Thymus (tissue), 14 donors: ENCODE measurements at places on chromosomes 2 and 18. TPM values are rescaled to one million over a fixed set of nuclear protein-coding genes. Genes with fewer than 3 reads are reported as not detected.

The TET3 gene
- total RNA-seq, result 4.5 TPM

- H3K36me3 ChIP-seq, result no peaks in the 10 kb centered on the region
- no peak overlapping the region for H3K4me3 ChIP-seq
- DNase-seq, result no peak
- no peak overlapping the region for H3K27ac ChIP-seq
- H3K27me3 ChIP-seq, result no peaks in the 10 kb centered on the region
Measured at GRCh38 chr2:219887870-219888269, 260.4 kb downstream of the SLC4A3 start.

The KCNJ13 gene
- 0.24 TPM for total RNA-seq

- H3K27me3 ChIP-seq, result no peaks in the 10 kb centered on the region
- no peak overlapping the region for H3K27ac ChIP-seq
- H3K4me1 ChIP-seq, result no peaks in the 10 kb centered on the region
- no peak overlapping the region for H3K4me3 ChIP-seq
Measured at GRCh38 chr18:7979714-7980113, 412.6 kb downstream of the PTPRM start.

GRCh38 chr2:217184242-217184641 is 324.4 kb upstream of the TNP1 start:
- H3K27ac ChIP-seq, result no peak overlapping the region
- H3K4me3 ChIP-seq, result no peak overlapping the region
- no peak for DNase-seq
- H3K27me3 ChIP-seq, result no peaks in the 10 kb centered on the region
- no peaks in the 10 kb centered on the region for H3K36me3 ChIP-seq
- H3K4me1 ChIP-seq, result no peaks in the 10 kb centered on the region

GRCh38 chr2:49973436-49973835 is 819.1 kb upstream of the FSHR start:
- no peaks in the 10 kb centered on the region for H3K4me1 ChIP-seq
- DNase-seq, result no peak
- no peaks in the 10 kb centered on the region for H3K27me3 ChIP-seq
- no peak overlapping the region for H3K4me3 ChIP-seq
- H3K27ac ChIP-seq, result no peak overlapping the region

The GALR1 gene
- 0.05 TPM for total RNA-seq

The NCOA1 gene
- total RNA-seq, result 22.3 TPM

The MATN3 gene
- total RNA-seq, result 0.05 TPM

The NDC80 gene
- total RNA-seq, result 43.7 TPM

- H3K4me3 ChIP-seq, result no peak overlapping the region
- no peaks in the 10 kb centered on the region for H3K4me1 ChIP-seq
- no peaks in the 10 kb centered on the region for H3K36me3 ChIP-seq
- no peaks in the 10 kb centered on the region for H3K27me3 ChIP-seq
- no peak overlapping the region for H3K27ac ChIP-seq
Measured at GRCh38 chr18:9617006-9617542, 2.7 kb upstream of the PPP4R1 start.

DNA sequence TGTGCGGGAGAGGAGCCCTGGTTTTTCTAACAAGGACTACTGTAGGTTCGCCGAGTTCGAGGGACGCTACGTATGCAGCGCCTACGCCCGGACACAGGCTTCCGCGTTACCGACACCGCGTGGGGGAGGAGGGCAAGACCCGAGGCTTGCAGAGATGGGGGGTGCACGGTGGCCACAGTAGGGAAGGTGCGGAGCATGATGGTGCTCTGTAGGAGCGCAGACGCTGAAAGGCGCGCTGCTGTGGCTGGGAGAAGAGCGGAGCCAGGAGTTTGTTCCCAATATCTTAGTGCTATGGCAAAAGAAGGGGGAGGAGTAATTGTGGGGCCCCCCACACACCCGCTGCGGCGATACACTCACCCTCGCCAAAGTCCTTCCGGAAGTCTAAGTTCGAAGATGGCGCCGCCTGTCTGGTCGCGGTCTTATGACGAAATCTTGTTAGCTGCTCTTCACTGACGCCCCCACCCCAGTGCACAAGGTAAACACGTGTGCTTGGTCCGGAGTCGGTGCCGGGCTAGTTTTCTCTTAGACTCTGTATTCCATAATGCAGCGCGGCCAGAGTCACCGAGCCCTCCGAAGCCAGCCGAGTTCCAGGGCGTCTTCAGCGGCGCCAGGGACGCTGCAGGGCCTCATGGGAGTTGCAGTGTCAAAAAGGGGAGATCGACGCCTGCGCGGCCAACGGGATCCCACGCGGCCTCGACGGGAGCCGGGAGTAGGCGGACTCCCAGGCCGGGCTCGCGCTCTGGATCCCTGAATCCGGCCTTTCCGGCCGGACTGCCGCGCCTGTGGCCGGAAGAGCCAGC is at the start of gene GTF3C2:
Gene GTF3C2 (minus strand): TSS at position 383 of the 800 bp plus-strand sequence. CDS start 13,210 bp downstream, outside the sequence.
- DNase-seq, result peak; percentile 94
- H3K27me3 ChIP-seq, result no peaks in the 10 kb centered on the region
- peaks cover 17% of the 10 kb centered on the region for H3K4me1 ChIP-seq
- H3K36me3 ChIP-seq, result peaks cover 5% of the 10 kb centered on the region
- H3K27ac ChIP-seq, result peak within 1 kb of the TSS; percentile 95

The GPR35 gene
- 5.9 TPM for total RNA-seq

GRCh38 chr18:63708650-63709049 is 5.9 kb downstream of the SERPINB11 start:
- DNase-seq, result no peak
- H3K36me3 ChIP-seq, result no peaks in the 10 kb centered on the region
- no peaks in the 10 kb centered on the region for H3K27me3 ChIP-seq
- no peaks in the 10 kb centered on the region for H3K4me1 ChIP-seq

The EN1 gene
- total RNA-seq, result 0.05 TPM

DNA sequence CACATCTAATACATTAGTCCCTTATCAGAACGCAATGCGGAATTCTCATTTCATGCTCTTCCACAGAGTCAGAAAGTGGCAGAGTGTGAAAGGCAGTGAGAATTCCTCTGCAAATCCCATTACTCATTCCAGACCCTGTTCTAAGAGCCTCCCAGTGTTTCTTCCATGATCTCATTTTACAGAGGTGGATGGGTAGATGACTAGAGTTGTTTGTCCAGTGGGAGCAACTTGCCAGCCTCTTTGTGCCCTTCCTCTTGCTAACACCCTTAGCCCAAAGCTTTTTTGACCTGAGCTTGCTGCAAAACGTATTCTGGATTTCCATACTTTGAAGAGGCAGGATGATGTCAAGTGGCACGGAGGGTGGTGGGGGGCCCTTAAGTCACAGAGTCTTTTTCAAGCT is 467.7 kb upstream of the RGPD4 start:
- no peak for DNase-seq

DNA sequence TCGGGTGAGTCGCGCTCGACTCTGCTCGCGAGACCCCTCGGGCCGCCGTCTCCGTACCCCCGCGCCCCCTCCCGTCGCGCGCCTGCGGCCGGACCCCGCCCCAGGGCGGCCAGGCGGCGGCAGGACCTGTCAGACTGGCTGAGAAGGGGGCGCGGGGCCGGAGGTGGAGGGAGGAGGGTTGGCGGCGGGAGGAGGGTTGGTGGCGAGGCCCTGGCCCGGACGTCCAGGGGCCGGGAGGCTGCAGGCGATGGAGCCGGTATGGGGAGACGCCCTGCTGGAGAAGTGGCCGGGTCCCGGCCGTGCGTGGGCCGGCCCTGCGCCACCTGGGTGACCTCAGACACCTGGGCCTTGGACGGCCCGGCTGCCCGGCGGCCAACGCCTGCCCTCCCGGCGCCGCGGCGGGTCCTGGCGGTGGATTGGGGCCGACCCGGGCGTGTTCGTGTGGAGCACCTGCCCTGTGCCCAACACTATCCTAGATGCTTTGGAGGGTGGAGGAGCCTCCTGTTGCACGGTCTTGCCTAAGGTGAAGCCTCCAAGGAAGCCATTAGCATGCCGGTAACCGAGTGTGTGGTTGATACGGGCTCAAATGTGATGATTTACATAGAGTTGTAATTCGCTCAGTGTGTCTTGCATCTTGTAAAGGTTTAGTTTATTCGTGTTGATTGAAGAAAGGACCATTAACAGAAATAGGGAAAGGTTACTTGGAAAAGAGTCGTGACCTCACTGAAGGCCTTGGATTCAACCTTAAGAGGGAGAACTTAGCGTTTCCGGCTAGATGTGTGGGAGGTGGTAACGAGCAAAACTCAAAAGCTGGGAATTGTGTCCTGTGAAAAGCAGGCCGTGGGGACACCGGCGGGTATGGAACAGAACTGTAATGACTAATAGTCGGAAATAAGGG is 550 bp downstream of the MYL12B start:
- peaks cover 20% of the 10 kb centered on the region for H3K4me1 ChIP-seq
- DNase-seq, result peak; percentile 44
- peak overlapping the region; percentile 88 for H3K4me3 ChIP-seq
- peaks cover 15% of the 10 kb centered on the region for H3K36me3 ChIP-seq
- peak overlapping the region; percentile 95 for H3K27ac ChIP-seq

DNA sequence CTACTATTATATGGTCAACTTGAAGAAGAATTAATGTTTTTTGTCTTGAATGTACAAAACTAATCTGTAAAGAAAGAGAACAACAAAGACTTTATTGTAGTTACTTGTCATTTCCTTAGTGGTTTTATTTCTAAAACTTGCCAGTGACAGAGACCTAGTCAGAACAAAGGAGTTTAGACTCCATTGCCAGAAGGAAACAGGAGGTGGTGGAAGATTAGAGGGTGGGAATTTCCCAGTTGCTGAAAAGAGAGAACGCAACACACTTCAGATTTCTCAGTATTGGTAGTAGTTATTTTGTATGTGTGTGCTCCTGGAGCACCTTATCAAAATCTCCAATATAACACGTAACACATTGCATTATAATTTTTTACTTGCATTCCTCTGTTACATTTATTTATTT is 81.4 kb downstream of the CDCA7 start:
- no peaks in the 10 kb centered on the region for H3K36me3 ChIP-seq
- no peaks in the 10 kb centered on the region for H3K27me3 ChIP-seq
- H3K27ac ChIP-seq, result no peak overlapping the region

DNA sequence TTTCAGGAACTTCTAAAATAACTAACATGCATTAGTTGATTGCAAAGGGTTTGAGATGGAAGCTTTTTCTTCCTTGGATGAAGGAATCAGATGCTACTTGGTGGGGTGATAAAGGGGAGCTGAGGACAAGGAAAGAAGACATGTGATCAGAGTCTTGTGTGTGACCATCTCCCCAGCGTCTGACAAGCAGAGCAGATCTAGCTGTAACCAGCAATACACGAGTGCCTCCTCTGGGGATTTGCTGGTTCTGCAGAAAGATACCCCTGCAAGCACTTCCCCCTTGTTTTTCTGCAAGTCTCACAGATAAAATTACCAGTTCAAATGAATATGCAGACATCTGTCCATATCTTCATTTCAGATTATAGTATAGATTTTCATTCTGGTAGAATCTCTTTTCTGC is 2.7 kb downstream of the CDH7 start:
- no peak overlapping the region for H3K27ac ChIP-seq
- no peaks in the 10 kb centered on the region for H3K36me3 ChIP-seq
- no peak overlapping the region for H3K4me3 ChIP-seq
- no peaks in the 10 kb centered on the region for H3K4me1 ChIP-seq

The ANKRD30BL gene
- 0.19 TPM for total RNA-seq

The PJVK gene
- 1.6 TPM for total RNA-seq
